Thoracic aorta (tissue), 2 donors: ENCODE measurements at places on chromosomes 7 and 10. TPM values are rescaled to one million over a fixed set of nuclear protein-coding genes. Genes with fewer than 3 reads are reported as not detected.

Gene TMEM213
- total RNA-seq, result not detected

DNA sequence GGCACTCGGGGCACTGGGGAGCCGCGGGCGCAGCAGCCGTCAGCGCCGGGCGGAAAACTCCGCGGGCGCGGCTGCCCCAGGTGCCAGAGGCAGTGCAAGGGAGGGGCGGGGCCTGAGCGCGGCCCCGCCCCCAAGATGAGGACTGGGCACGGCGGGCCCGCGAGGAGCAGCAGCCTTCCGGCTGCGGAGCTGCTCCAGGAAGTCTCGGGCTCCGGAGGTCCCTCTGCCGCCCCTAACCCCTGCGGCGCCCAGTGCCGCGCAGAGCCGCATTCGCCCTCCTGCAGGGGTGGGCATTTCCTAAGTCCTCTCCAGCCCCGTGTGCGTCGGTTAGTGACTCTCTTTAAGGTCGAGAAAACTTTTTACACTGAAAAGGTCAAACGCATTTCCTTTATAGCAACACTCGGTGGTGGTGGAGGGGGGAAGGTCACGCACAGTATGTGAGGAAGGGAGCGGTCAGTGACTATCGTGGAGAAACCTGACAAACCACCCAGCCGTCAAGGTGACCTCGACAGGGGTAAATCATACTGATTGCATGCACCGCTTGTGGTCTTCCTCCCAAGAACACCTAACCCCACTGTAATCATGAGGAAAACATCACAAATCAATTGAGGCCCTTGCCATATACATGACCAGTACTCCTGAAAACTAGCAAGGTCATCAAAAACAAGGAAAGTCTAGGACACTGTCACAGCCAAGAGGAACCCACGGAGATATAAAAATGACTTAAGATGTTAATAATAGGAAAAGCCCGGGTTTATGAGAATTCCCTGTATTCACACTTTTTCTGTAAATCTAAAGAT lies at the start of gene ANXA11:
Gene ANXA11 (minus strand): TSS at position 61 of the 800 bp plus-strand sequence. CDS start 32,676 bp downstream, outside the sequence.
- peak within 1 kb of the TSS; percentile 98 for H3K27ac ChIP-seq
- no peaks in the 10 kb centered on the region for H3K27me3 ChIP-seq
- H3K4me1 ChIP-seq, result peaks cover 73% of the 10 kb centered on the region
- no peaks in the 10 kb centered on the region for H3K36me3 ChIP-seq
- H3K4me3 ChIP-seq, result peak within 1 kb of the TSS; percentile 91

- DNase-seq, result no peak
- no peaks in the 10 kb centered on the region for H3K27me3 ChIP-seq
- H3K4me1 ChIP-seq, result no peaks in the 10 kb centered on the region
- no peaks in the 10 kb centered on the region for H3K36me3 ChIP-seq
- H3K27ac ChIP-seq, result no peak overlapping the region
Measured at GRCh38 chr10:37535459-37536246, 321.8 kb downstream of the ZNF248 start.

- H3K4me1 ChIP-seq, result no peaks in the 10 kb centered on the region
- no peak overlapping the region for H3K4me3 ChIP-seq
- DNase-seq, result no peak
- no peaks in the 10 kb centered on the region for H3K27me3 ChIP-seq
Measured at GRCh38 chr10:116747325-116747724, 5.0 kb upstream of the HSPA12A start.

DNA sequence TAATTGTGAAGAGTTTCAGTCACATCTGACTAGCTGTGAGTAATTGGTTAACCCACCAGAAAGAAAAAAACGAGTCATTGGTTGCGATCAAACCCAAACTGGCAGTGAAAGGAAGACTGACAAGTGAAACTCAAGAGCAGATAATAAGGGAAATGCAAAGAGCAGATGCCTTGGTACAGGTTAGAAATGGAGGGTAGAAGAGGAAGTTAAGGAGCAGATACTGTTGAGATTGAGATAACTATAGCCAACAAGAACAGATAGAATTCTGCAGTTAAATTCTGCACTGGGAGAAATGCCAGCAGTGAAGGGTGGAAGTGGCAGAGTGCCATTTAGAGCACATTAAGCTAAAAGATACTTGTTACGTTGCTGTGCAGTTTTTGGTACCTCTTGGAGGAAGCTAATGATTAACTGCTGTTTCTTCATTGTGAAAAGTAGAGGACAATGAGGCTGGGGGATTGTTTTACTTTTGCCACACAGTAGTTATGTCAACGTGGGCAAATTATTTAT lies 65.8 kb downstream of the CDK13 start:
- H3K4me1 ChIP-seq, result peaks cover 10% of the 10 kb centered on the region
- peaks cover 4% of the 10 kb centered on the region for H3K36me3 ChIP-seq
- no peak for DNase-seq

GRCh38 chr10:19043431-19043830 lies 5.2 kb upstream of the MALRD1 start:
- H3K4me1 ChIP-seq, result no peaks in the 10 kb centered on the region
- no peak overlapping the region for H3K4me3 ChIP-seq
- H3K27me3 ChIP-seq, result no peaks in the 10 kb centered on the region
- no peaks in the 10 kb centered on the region for H3K36me3 ChIP-seq
- no peak for DNase-seq

GRCh38 chr10:91880310-91880709 lies 29.0 kb downstream of the FGFBP3 start:
- H3K4me3 ChIP-seq, result no peak overlapping the region
- H3K36me3 ChIP-seq, result no peaks in the 10 kb centered on the region
- DNase-seq, result no peak

Gene CDC14C
- not detected for total RNA-seq

- H3K27me3 ChIP-seq, result no peaks in the 10 kb centered on the region
- H3K27ac ChIP-seq, result no peak overlapping the region
- no peaks in the 10 kb centered on the region for H3K4me1 ChIP-seq
- peaks cover 30% of the 10 kb centered on the region for H3K36me3 ChIP-seq
- H3K4me3 ChIP-seq, result no peak overlapping the region
- no peak for DNase-seq
Measured at GRCh38 chr10:69209787-69210484, 10.2 kb upstream of the HKDC1 start.

- H3K36me3 ChIP-seq, result no peaks in the 10 kb centered on the region
- no peak for DNase-seq
- no peak overlapping the region for H3K27ac ChIP-seq
Measured at GRCh38 chr7:48213226-48213625, 42.0 kb downstream of the ABCA13 start.

DNA sequence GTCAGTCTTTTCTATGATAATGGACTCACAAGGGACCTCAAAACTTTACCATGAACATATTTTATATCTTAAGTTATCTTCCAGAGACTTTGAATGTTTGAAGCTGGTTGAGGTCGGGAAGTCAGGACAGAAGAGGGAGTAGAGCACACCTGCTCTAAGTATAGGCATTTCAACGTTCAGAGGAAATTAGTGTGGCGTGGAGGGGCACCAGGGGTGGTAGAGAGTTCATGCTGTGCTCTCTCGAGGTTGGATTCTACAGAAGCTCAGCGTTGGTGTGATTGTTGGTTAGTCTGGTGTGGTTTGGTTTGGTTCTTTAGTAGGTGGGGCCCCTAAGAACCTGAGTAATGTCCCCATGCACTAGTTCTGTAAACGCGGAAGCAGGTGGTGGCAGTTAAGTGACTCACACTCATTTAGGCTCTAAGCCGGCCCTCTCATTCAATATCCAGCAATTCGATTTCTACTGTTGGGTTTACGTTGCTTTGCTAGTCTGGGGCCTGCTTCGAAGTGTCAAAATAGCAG lies 19.8 kb downstream of the CNTNAP2 start:
- no peak overlapping the region for H3K4me3 ChIP-seq
- H3K27ac ChIP-seq, result no peak overlapping the region
- no peaks in the 10 kb centered on the region for H3K4me1 ChIP-seq
- no peak for DNase-seq
